GM12892 (cell line): ENCODE measurements at places on chromosomes 2 and 18.

GRCh38 chr2:150404147-150404546, 83.3 kb downstream of the RND3 start:
- DNase-seq, result no peak

- no peak for DNase-seq
These were observed 33.1 kb upstream of the YPEL5 start for GRCh38 chr2:30113617-30114293.

DNA sequence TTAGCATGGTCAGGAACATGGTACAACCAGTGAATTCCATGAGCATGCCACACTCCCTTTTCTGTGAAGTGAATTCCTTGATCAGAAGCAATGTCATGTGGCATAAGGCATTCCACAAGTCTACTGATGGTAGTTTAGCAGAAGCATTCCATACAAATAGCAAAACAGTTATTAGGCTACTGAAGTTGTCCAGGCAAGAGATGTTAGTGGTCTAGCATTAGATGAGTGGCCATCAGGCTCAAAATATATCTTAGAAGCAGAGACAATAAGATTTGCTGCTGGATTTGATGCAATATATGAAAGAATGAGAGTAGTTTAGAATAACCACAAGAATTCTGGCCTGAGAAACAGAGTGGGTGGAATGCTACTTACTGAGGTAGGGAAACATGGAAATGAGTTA, 355.3 kb upstream of the NRXN1 start:
- DNase-seq, result no peak

GRCh38 chr2:96359310-96359709, 23.7 kb downstream of the NCAPH start:
- no peak for DNase-seq

DNA sequence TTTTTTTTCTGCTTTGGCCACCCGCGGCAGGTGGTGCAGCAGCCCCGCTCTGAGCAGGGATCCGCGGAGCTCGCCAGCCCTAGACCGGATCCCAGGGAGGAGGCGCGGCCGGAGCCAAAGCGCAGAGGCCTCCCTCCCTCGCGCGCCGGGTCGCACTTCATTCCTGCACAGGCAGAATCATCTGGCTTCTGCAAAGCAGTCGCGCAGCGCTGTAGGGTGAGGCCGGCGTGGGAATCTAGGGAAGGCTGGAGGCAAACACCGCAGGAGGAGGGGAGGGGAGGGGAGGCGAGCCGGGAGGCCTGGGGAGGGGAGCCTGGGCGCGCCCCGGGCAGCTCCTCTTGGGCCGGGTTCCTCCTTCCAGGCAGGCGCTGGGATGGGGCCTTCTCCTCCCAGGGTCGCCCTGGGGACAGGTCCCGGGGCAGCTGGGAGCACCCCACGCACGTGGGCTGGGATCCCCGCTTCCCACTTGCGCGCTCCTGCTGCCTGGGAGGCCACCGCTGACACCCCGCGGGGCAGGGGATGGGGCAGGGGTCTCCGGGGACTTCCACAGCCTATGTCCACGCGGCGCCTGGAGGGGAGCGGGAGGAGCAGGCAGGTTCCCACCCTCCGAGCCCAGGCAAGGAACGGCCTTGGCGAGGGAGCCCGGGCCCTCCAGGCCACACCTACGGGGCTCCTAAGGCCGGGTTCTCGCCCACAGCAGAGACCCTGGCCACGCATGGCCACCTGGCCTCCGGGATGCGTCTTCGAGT, 45.0 kb downstream of the MBP start:
- no peak for DNase-seq

GRCh38 chr2:183123959-183124221, 353 bp upstream of the NUP35 start:
- no peak for DNase-seq

GRCh38 chr2:70751881-70752280, 16.1 kb downstream of the ADD2 start:
- DNase-seq, result no peak

DNA sequence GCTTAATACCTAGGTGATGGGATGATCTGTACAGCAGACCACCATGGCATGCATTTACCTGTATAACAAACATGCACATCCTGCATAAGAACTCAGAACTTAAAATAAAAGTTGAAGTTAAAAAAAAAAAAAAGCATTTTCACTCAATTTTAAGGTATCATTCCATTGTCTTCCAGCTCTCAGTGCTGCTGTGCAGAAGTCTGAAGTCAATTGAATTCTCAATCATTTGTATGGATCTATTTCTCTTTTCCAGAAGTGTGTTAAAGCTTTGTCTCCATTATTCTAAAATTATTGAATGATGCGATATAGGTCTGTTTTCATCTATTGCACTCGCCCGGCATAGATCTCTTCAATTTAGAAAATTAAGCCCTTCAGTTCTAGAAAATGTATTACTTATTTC, 202.5 kb upstream of the EPAS1 start:
- no peak for DNase-seq

GRCh38 chr18:5207471-5208150, 10.6 kb upstream of the AKAIN1 start:
- DNase-seq, result no peak

GRCh38 chr18:70249118-70249517, 39.7 kb upstream of the SOCS6 start:
- DNase-seq, result no peak

DNA sequence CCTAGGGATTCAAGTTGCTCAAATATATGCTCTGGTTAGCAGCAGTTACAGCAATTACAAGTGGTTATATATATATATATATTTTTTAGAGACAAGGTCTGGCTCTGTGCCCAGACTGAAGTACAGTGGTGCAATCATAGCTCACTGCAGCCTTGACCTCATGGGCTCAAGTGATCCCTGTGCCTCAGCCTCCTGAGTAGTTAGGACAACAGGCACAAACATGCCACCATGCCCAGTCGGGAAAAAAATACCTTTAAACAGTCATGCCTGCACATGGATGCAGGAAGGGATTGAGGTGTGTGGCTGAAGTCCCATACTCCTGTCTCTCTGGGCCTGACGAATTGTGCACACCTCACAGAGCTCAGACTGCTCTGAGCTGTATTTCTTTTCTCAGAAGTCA, 19.6 kb upstream of the DNAH7 start:
- DNase-seq, result no peak

GRCh38 chr2:55418072-55418471, 1.6 kb downstream of the CCDC88A start:
- no peak for DNase-seq

- DNase-seq, result no peak
These were observed 3.6 kb downstream of the PNKD start for GRCh38 chr2:218273908-218274249.

DNA sequence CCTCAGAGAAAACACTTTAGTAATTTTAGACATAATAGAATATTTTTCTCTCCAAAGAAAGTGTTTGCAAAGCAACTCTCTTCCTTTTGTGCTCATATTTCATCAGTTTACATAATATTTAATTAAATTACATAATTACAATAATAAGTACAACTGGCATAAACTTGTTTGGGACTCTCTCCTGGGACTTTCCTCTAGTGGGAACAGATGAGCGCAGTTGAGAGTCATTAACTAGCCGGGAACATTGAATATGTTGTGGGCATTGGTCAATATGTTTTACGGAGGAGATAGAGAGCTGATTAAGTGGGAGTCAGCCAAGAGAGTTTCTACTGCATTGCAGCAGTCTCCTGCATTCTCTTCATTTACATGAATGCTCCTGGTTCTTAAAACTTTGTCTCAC, 607.7 kb downstream of the ARHGAP15 start:
- DNase-seq, result no peak

- DNase-seq, result no peak
These were observed 1026.6 kb downstream of the TMEM182 start for GRCh38 chr2:103788389-103788788.

DNA sequence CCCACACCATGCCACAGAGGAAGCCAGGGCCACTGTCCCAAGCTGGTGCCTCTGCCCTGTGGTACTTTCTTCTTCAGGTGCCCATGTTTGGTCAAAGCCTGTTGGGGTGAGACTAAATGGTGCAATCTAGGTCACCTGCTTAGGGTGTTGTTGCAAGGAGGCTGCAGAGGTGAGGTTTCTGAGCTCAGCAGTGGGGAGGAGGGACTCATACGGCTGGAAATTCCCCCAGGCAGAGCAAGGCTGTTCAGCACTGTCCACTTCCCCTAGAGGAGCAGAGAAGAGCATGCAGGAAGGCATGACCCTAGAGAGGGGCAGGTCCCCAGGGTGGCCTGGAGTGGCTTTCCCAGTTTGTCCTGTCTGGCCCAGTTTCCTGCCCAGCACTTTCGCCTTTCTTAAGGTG, 211.0 kb downstream of the HAUS1 start:
- DNase-seq, result no peak

DNA sequence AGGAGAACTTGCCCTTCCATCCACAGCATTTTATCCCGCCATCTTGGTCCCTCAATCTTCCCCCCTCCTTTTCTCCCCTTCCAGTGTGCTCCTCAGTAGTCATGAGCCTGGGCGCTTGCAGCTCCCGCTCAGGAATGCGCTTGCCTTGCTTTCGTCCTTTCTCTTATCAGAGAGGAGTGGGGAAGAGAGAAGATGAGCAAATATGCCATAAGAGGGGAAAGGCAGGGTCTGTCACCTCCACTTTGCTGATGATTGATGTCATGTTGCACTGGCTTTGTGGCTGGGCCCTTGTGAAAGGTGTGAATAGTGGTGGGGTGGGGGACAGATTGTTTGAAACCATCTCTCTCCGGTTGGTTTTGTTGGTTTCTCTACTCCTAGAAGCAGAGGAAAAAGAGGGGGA, 569.3 kb downstream of the TNS1 start:
- no peak for DNase-seq

- DNase-seq, result no peak
These were observed 303.9 kb downstream of the ZEB2 start for GRCh38 chr2:144215701-144216675.

DNA sequence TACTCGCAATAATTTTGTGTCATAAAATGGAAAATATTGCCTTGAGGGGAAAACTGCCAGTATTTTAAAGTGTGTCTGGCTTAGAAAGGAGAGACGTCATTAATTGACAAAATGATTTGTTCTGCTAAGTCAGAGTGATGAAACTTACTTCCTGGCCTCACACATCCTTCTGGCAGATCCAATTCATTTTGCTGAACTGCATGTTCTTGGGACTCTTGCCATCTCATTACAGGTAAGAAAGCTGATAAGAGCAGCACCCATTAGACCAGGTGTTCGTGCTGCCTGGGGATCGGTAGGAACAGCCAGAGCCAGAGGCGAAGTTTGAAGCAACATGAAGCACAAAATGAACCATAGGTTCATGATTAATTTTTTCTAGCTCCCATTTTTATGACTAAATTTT, 38.0 kb downstream of the KCNE4 start:
- no peak for DNase-seq

GRCh38 chr2:69358914-69359313, 28.1 kb downstream of the GFPT1 start:
- no peak for DNase-seq

GRCh38 chr2:158131483-158131912, 29.8 kb downstream of the UPP2 start:
- DNase-seq, result no peak

DNA sequence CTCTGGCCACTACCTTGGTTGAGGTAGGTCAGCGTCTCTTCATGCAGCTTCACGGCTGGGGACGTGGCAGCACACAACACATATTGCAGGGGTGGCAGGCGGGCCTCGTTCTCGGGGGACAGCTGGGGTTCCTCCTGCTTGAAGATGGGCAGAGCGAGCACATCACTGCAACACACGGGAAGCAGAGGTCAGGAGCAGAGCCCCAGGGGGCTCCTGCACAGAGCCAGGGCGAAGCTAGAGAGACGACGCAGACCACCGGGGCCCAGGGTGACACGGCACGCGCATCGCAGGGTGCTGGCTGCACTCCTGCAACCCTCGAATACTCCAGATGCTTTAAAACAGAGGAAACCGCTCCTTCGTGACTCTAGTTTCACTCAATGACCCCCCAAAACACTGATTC, 3.9 kb downstream of the TFCP2L1 start:
- DNase-seq, result no peak

DNA sequence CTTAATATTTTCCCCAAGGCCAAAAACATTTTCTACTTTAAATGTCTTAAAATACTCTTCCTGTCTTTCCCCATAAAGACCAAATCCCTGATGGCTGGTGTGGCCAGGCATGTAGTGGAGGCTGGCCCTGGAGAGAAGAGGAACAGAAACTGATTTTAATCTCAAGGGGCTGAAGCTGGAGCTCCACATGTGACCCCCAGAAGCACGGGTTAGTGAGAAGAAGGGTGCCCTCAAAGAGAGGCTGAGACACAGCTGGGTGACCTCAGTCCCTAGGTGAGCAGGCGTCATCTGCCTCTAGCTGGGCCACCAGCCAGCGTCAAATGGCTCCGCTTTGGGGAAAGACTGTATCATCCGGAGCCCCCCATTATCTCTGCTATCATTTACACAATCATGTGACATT, 19.3 kb upstream of the TMEM18 start:
- DNase-seq, result no peak

DNA sequence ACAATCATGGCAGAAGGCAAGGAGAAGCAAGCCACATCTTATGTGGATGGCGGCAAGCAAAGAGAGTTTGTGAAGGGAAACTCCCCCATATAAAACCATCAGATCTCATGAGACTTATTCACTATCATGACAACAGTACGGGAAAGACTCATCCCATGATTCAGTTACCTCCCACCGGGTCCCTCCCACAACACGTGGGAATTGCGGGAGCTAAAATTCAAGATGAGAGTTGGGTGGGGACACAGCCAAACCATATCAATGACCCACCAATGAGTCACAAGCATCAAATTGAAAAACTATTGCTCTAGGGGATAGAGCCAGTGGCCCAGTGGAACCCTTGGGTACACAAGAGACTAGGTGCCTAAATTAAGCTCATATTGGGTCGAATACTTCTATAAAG, 157.4 kb downstream of the FBXO15 start:
- no peak for DNase-seq

- DNase-seq, result no peak
These were observed 71.4 kb upstream of the OTOS start for GRCh38 chr2:240211598-240212424.

DNA sequence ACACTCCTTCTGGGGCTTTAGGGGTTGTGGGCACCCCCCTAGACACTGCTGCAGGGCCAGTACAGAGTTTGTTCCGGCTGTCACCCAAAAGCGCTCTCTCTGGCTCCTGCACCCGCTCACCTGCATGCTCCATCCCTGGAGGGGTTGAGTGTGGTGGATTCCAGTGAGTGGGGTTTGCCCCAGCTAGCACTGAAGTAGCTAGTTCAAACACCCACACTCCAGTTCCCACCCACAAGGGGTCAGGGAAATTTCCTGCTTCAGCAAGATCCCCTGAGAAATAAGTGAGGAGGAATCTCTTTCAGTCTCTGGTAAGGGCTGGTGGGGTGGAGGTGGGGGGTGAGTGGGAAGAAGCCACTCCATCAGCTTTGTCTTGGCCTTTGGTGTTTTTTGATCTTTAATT, 73.6 kb downstream of the TMEM17 start:
- no peak for DNase-seq
